ENCODE measurements at places on chromosomes 16 and 17. TPM values are rescaled to one million over a fixed set of nuclear protein-coding genes. Genes with fewer than 3 reads are reported as not detected.

GRCh38 chr16:12258861-12259645 is 282.5 kb downstream of the SNX29 start:
- DNase-seq, result no peak

DNA sequence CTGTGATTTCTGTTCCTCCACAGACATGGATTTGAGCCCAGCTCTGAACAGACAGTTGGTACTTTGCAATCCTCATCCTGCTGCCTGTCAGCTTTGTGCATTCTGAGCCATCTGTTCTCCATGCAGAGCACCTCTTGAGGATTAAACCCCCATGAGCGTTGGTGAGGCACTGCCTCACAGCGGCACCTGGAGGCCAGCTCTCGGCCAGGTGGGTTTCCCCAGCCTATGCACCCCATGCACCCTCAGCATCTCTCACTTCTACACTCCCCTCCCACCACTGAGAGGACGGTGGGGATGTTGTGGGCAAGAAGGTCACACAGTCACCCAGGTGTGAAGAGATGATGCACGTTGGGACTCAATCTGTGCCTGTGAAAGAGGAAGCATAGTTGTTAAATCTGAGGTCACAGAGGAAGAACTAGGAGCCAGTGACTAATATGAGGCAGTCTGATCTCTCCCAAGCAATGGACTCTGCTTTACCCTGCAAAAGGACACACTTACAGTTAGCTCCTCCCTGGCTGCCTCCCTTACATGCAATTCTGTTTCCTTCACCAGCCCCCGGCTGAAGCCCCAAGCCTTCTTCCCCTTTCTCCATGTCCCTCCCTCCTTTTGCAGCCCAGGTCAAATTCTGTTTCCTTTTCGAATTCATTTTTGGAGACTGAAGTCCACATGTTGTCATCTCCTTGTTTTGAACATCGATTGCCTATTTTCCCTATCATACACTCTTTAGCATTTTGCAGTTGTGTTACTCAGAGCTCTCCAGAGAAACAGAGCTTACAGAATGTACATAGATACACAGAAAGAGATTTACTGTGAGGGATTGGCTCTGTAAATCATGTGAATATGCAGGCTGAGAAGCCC is 58.5 kb downstream of the HS3ST3B1 start:
- DNase-seq, result peak; percentile 10

GRCh38 chr17:15038656-15039055 is 226.5 kb downstream of the PMP22 start:
- DNase-seq, result peak; percentile 75

The IL32 gene
- not detected for total RNA-seq

- no peak for DNase-seq
Measured at GRCh38 chr16:79517156-79517555, 83.4 kb downstream of the MAF start.

- DNase-seq, result no peak
Measured at GRCh38 chr17:53150101-53150698, 672.5 kb upstream of the KIF2B start.

GRCh38 chr16:782766-783403 is 5.3 kb downstream of the RPUSD1 start:
- no peak for DNase-seq

DNA sequence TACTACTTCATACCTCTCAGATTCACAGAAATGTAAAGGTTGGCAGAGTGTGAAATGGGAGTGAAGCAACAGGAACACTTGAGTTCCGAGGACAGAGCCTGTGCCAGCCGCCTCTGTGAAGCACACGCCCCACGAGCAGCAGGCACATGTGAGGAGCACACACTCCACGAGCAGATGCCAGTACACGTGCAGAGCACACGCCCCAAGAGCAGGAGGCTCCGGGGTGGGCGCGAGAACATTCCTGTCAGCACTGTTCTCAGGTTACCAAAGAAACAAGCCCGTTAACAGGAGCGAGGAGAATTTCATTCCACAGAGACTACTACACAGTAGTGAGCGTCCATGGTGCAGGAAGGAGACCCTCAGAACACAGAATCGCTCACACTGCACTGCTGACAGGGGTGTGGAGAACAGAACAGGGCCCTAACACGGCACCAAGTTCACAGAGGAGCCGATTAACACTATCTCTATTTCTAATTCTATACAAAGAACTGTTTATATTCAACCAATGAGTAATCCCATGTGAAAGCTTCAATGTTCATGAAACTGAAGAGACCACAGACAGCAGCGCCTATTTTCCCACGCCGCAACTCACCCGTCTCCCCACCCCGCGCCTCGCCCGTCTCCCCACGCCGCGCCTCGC is 40.1 kb downstream of the KLHDC4 start:
- no peak for DNase-seq
